ENCODE measurements at places on chromosomes 2 and 18.

DNA sequence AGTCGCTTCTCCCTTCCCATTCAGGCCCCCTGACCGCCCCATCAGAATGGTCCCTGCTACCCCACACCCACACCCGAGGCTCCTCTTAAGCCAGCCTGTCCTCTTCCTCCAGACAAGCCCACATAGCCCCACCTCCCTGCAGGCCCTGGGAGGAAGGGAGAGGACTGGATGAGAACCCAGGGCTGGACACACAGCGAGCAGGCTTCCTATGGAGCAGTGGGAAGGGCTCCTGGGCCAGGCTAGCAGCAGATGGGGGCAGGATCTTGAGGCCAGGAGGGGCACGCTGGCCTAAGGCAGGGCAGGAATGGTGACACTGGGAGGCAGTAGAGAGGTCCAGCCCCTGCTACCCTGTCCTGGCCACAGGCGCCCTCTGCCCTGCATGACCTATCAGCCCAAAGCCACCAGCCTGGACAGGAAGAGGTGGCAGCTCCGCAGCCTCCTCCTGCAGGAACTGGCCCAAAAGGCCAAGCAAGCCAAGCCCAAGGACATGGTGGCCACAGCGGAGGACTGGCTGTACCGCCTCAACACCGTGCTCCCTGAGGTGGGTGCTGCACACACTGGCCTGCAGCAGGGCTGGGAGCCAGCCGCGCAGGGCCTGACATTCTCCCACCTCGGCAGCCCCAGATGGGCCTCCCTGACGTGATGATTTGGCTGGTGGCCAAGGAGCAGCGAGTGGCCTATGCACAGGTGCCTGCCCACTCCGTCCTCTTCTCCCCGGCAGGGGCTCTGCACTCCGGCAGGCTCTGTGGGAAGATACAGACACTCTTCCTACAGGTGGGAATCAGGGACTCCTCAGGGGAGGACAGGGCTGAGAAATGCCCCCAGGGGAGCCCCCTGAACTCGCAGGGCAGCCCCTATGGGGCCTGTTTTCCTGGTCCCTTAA is 43.3 kb downstream of the FER1L5 start:
- no peak for DNase-seq

DNA sequence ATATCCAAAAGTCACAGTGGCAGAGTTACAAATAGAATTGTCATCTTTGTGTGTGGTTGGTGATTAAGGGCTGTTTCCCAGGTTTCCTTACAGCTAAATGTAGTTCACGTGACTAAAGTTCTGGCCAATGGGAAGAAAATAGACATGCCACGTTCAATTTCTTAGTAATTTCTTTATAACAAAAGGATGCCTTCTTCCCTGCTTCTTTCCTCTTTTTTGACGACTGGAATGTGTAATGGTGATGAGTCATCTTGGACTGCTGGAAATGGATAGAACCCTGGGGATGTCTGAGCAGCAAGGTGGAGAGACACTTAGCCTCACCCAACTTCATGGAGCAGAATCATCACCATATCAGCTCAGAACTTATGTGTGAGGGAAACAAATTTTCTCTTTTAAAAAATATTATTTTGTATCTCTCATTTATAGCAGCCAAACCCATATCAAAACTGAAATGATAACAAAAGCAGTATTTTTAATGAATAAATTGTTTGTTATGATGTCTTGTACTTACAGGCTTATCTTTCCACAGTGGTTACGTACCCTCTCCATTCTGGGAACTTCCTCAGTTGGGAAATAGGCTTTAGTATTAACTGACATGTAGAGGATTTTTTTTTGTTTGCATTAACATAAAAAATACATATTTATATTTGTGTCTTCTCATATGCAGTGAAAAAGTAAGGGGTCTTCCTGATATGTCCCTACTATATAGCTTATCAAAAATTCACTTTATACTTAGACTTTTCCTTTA is 91.1 kb upstream of the CDH2 start:
- DNase-seq = no peak

GRCh38 chr2:236343400-236344161 is 79.4 kb upstream of the ASB18 start:
- peak; percentile 41 for DNase-seq

- no peak for DNase-seq
These were observed 18.5 kb upstream of the IL36G start for GRCh38 chr2:112959109-112959812.

DNA sequence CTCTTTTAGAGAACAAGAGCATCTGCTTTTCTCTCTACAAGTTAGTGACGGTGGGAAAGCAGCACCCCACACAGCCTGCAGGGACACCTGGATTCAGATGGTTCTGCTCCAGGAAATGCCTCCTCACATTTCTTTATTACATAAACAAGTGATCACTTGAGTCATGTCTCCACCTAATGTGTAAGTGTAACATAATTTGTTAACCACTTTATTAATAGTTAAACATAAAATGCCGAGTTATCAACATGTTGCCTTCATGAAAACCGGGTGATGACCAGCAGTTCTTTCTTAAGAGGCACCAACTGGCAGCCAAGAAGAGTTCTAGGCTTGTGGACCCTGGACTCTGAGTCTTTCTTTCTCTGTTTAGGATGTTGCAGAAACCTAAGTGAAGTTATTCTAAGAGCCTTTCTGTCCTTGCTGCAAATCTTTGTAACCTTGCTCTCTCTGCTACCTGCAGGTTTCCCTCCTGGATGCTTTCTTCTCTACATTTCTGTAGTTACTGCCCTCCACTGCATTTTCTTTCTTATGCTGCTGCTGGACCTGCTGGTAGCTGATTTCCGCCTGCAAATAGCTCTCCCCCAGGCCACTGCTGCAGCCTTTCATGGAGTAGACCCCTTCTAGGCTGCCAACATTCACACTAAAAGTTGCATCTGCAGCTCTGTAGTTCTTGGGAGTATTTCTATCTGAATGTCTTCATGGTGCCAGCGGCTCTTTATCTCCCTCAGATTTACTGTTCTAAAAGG is 24.3 kb downstream of the UPP2 start:
- DNase-seq = no peak

DNA sequence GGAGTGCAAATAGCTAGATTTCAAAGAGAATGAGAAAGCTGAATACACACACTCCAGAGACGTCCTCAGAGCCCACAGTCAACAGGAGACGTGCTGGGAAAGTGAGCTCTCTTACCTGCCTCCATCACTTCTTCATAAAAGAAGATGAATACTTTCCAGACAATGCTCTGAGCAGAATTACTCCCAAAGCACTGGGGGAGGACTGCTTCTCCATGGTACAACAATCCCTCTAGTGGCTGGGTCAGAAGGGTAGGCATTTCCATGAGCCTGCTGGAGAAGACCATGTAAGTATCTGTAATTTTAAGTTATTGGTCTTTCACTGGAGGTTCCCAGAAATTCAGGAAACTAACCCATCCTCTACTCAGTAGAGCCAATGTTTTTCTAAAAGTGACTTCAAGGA is 190.3 kb downstream of the RBM43 start:
- no peak for DNase-seq

DNA sequence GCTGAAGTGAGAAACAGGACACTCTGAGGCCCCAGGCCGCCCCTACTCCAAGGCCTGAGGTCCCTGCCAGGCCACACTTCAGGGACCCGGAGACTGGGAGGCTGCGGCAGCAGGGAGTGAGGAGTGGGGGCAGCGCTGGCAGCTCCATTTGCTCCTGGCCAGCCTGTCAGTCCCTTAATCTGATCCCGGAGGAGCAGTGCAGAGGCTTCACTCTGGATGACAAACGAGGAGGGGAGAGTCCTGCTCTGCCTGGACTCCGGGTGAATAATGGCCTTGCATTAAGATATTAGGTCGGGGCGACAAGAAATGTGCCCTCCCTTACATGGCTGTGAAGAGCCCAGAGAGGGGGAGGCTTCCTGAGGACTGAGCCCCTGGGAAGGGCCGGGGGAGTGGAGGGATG is 14.3 kb upstream of the PRSS56 start:
- no peak for DNase-seq

GRCh38 chr18:46167971-46168370 is 63.8 kb downstream of the HAUS1 start:
- DNase-seq = peak; percentile 38

GRCh38 chr2:25279091-25279651 is 62.6 kb downstream of the DNMT3A start:
- no peak for DNase-seq

GRCh38 chr18:48948112-48949049 is 2.4 kb downstream of the SMAD7 start:
- DNase-seq = peak; percentile 45

DNA sequence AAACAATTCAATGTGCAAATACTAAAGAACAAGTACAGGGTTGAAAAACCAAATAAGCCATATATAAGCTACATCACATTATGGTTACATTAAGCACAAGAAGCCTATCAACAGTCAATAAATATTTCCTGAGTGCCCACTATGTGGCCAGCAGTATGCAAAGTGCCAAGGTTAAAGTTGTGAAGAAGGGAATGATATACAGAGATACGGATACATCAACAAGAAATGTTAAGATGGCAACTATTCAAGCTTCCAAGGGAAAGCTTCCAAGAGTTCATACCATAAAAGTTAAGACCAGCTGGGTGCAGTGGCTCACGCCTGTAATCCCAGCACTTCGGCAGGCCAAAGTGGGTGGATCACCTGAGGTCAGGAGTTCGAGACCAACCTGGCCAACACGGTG is 14.0 kb downstream of the DYM start:
- no peak for DNase-seq

- no peak for DNase-seq
These were observed 29.7 kb upstream of the ALLC start for GRCh38 chr2:3628241-3628679.

DNA sequence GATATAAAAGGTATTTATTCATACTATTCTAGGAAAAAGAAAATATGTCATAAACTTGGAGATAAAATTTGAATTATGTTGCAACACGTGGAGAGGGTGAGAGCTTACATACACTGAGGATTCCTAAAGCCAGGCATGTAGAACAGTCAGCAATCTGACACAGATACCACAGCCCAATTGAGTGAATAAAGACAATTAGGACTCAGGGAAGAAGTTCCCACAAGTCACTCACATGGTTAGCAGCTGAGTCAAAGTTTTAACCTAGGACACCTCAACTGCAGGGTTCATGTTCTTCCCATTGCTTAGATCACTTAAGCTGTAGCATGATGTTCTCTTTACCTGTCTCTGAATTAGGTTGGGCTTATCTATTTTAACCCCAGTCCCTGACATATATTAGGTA is 189.5 kb downstream of the CMPK2 start:
- DNase-seq = no peak

DNA sequence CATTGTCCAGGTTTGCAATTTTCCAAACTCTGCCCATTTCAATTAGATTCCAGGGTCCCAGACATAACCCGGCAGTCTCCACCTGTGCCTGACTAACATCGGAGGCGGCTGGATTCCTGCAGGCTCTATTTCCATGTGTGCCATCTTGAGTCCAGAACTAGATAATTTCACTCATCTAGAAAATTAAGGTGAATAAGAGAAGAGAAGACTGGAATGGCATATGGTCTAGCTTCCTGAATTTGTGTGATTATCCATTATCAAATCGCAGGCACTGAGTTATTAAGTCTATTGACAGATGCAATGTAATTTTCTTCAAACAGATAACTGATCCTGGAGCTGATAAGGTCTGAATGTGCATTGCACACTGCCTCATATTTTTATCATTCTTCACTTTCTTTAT is 305.2 kb downstream of the ETAA1 start:
- DNase-seq = no peak

GRCh38 chr2:228655331-228655730 is 473.8 kb upstream of the SPHKAP start:
- DNase-seq = no peak

DNA sequence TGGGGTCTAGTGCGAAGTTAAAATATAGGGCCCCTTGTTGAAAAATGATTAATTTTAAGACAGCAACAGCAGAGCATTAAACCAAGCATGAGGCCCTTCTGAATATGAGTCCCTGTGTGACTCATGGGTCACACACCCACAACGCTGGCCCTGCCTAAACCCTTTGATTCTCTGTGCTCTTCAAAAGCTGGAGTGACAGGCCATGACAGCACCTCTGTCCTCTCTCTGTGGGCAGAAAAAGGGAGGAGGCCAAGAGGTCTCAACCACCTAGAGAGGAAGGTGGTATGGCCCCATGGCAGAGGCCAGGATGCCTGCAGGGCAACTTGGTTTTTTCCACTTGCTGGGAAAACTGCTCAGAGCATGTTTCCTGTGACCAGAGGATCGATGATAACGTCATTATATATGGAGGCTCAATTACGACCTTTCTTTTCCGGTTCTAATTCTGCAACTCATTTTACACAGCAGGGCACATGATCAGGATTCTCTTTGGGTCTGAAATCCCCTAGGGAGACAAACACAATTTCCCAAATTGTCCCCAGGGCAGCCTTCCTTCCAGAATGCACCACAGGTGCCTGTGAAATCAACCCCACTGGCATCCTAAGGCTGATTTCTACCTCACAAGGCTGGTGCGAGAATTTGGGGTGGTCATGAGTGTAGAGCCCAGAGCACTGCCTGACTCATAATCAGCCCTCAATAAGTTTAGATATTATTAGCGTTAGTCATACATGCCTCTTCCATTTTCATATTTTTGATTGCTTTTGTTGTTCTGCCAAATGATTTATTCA is 102.0 kb upstream of the PPP1CB start:
- DNase-seq = no peak

DNA sequence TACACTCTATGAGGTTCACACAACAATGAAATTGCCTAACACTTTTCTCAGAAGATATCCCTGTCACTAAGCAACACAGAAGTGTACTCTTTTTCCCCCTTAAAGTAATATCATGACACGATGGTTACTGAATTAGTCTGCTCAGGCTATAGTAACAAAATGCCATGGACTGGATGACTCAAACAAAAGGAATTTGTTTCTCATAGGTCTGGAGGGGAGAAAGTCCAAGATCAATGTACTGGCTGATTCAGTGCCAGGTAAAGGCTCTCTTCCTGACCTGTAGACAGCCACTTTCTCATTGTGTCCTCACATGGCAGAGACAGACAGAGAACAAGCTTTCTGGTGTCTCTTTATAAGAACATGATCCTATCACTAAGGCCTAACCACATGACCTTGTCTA is 211.9 kb downstream of the RBM43 start:
- DNase-seq = no peak

- DNase-seq = no peak
These were observed 100.5 kb downstream of the SOS1 start for GRCh38 chr2:39020383-39020782.

- DNase-seq = no peak
These were observed 108.3 kb upstream of the LTBP1 start for GRCh38 chr2:32838418-32838817.

DNA sequence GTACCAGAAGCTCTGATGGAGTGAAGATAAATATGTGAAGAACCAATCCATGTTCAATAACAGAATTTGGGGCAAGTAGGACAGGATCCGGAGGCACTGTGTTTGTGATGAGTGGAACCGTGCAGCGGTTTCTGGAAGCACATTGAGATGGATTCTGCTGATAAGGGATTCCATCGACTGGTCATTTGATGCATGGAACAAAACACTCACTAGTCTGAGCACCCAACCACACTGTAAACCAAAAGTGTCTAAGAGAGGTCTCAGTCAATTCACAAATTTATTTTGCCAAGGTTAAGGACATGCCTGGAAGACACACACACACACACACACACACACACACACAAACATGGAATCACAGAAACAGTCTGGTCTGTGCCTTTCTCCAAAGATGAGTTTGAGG is 459.5 kb downstream of the FBXO15 start:
- DNase-seq = no peak
